ENCODE measurements at places on chromosomes 3 and 15.

DNA sequence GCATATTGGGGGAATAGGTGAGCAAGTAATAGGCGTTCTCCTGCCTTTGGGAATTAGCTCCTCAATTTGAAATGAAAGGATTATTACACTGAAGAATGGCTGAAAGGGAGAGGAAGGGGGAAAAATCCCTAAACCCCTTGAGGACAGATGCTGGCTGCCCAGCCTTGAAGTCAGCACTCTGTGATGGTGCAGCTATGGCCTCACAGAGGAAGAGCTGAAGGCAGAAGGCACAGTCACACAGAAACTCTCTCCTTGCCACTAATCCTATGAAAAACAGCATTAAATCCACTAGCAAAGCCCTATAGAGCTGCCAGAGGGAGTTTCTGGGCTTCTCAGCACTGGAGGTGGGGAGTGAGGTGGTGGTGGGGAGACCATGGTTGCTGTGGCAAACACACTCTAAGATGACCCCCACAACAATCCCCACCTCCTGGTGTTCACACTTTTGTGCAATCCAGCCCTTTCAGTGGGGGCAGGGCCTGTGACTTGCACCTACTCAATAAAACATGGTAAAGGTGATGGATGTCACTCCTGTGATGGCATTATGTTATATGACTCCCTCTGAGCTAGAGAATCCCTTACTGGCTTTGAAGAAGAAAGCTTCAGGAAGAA lies 101.2 kb downstream of the RFTN1 start:
- DNase-seq, result no peak

DNA sequence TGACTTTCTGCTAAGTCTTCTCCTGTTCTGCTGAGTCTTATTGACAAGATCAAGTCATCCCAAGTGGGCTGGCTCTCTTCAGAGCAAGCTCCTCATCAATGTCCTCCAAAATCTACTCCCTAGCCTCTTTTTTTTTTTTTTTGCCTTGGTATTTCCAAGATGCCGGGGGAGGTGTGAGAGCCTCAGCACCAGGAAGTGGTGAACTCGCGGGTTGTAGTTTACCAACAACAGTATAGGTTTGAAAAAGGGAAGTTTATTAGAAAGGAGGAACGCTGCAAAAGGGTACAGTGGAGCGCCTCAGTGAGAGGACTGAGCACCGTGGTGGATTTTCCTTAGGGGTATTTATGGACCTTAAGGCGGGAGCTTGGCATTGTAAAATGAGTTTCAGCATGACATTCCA lies 94.3 kb upstream of the SGO1 start:
- no peak for DNase-seq

- peak; percentile 72 for DNase-seq
Observed at GRCh38 chr15:75732809-75733451, 20.3 kb upstream of the CSPG4 start.

GRCh38 chr15:90871716-90872485 lies 3.5 kb downstream of the FURIN start:
- peak; percentile 50 for DNase-seq

GRCh38 chr15:37102305-37103162 lies 2.2 kb upstream of the MEIS2 start:
- no peak for DNase-seq

DNA sequence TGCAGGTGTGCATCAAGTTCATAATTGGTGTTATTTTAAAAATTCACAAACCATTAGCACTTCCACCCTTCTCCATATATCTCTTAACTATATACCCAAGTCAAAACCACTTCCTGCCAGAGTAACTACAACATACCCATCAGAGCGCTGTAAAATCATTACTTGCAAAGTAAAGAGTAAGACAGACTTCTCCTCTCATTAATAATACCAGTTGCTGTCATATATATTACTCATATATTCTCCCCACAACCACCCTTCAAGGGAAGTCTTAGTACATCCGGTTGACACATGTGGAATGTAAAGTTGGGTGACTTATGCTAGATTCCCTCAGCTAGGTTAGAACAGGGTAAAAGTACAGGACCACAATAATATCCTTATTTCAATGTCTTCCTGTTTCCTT lies 5.6 kb downstream of the TERC start:
- DNase-seq, result no peak

- no peak for DNase-seq
Observed at GRCh38 chr3:146513386-146514051, 30.9 kb downstream of the PLSCR1 start.

Data from activated naive CD4-positive, alpha-beta T cell treated with anti-CD3 and anti-CD28 coated beads, Interleukin-2, amount 10 ng/mL, durations not matched to agents 7 days and 5 days (primary cell).